ENCODE measurements at places on chromosomes 4 and X.

DNA sequence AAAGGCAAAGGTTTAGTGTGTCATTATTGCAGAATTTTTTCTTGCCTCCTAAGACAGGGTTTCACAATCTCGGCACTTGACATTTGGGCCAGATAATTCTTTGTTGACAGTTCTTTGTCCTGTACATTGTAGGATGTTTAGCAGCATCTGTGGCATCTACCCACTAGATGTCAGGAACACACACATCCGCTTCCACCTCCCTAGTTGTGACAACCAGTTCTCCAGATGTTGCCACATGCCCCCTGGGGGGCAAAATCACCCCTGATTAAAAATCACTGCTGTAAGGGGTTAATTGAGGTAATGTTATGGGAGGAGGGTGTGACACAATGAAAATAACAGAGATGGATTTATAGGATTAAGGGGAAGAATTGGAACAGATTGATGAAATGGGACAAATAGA is 75.3 kb downstream of the HMGB2 start:
- no peak for DNase-seq

- DNase-seq, result no peak
Measured at GRCh38 chr4:52638717-52639116, 20.4 kb downstream of the USP46 start.

DNA sequence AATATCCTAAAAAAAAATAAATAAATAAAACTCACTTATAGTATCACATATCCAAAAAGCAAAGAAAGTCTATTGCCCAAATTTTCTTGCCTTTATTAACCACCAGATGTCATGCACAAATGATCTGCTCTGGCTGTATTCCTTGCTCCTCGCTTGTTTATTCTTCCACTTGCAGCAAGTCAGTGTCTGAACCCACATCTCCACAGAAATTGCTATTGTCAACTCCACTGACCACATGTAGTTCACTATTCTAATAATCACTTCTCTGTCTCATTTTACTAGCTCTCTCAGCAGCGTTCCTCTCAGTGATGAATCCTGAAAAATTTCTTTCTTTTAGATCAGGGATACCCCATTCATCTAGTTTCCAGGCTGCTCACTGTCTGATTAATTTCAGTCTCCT is 29.3 kb upstream of the CXXC4 start:
- DNase-seq, result no peak

DNA sequence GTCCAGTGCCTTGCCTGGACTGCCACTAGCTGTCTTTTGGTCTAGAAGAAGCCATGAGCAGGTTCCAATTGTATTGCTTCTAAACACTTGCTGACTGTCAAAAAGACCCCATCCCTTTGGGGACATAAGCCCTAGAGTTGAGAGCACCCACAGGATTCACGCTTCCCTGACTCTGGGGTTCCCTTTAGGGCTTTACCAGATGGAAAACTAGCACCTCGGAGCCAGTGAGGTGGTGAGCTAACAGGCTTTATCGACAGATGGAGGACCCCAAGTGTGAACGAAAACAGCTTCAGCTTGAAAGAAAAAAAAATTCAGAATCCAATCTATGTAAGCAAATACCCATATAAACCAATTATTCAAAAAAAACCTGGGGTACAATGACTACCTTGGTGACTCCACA is 90.8 kb downstream of the NAA11 start:
- no peak for DNase-seq

GRCh38 chrX:75045369-75045768 is 110.7 kb downstream of the ABCB7 start:
- no peak for DNase-seq

- no peak for DNase-seq
Measured at GRCh38 chrX:138946926-138947325, 235.4 kb upstream of the FGF13 start.

DNA sequence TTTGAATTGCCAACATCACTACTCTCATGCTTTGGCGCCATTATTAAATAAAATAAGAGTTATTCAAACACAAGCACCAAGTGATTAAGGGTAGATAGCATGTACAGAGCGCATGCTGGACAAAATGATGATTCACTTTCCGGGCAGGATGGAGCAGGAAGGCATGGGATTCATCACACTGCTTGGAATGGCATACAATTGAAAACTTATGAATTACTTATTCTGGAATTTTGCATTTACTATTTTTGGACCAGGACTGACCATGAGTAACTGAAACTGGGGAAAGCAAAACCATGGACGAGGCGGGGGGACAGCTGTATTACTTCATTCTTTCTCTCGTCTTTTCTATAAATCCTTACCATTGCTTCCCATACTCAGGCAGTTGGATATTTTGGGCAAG is 28.5 kb upstream of the FGF5 start:
- no peak for DNase-seq

- no peak for DNase-seq
Measured at GRCh38 chrX:130468395-130468923, 66.7 kb downstream of the RBMX2 start.

DNA sequence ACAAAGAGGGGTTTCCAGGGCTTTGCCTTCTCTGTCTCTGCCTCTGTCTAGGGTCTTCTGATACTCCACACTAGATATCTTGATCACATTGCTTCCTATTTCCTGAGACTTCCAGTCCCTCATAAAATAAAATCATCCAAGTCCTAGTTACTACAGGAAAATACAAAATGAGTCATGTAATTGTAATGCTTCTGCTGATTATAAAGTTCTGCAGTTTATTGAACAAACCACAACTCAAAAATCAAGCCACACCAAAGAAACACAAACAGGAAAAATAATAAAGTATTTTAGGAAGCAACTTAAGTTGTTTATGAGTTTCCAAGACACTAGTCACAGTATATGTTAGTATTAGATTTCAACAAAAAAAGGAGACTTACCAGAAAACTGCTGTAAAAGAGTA is 695.1 kb upstream of the GALNTL6 start:
- DNase-seq, result no peak

- DNase-seq, result no peak
Measured at GRCh38 chr4:77159806-77160205, 2.8 kb downstream of the CCNG2 start.

- no peak for DNase-seq
Measured at GRCh38 chr4:68476191-68476590, 28.9 kb downstream of the TMPRSS11E start.

- DNase-seq, result no peak
Measured at GRCh38 chrX:16745659-16746058, 26.2 kb downstream of the SYAP1 start.

DNA sequence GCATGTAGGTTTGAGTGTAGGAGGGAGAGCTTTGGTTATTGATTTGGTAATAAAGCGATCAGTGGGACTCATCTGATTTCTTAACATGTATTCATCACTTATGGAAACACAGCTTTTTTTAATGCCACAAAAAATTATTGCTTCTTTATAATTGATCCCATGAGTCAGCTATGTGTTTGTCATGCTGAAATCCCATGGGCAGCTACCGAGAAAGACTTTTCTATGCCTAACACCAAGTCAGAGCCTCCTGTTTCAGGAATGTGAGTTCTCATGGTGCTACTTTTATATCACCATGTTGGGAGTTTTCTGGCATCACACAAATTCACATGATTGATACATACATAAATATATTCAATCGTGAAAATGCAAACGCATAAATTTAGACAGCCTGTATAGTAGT is 165.7 kb downstream of the RAPGEF2 start:
- DNase-seq, result no peak

GRCh38 chrX:16750136-16750535 is 30.7 kb downstream of the SYAP1 start:
- DNase-seq, result no peak

DNA sequence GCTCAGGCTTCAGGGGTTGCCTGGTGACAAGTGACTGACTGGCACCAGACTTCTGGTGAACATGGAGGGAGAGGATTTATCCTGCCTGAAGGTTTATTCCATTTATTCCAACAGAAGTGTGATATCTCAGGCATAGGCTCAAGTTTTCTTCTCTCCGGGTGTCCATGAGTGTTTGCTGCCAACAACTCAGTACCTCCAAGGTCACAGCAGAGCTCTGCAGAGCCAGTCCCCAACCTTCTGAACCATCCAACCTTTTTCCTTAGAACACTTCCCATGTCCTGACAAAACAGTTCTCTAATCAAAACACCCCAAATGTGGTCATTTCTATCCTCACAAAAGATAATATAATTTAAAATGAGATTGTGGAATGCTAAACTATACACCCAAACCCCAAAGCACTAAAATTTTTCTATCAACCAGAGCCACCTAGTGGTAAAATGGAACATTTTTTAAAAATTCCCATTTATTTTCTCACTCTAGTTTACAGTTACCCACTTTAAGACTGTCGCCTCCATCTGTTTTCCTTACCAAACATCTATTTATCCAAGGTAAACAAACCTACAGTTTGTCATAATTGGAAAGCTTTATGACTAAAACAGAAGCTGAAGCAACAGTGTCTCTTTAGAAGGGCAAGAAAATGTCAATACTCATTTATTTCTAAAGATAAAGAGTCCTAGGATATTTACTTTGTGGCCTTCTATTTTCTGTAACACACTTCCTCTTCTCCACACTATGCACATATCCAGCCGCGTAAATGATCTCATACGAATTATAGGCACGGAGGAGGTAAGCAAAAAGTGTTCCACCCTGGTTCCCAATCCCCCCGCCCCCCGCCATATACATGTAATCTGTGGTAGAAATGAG is 39.5 kb downstream of the TMEM154 start:
- DNase-seq, result no peak

DNA sequence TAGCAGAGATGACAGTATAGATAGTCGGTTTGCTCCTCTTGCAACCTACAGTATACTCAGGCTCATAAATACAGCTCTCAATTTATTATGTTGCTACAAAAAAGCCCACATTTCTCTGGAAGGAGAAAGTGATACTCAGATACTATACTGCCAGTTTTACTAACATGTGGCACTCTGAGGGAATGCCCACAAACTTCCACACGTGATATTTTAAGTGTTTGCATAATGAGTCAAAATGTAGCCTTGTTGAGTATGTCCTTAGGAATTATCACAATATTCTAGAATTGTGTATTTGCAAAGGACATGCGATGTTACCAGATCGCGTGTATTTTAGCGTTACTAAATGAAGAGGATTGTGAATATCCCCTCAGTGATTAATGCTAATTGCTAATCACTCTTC is 929.1 kb downstream of the STIM2 start:
- no peak for DNase-seq

DNA sequence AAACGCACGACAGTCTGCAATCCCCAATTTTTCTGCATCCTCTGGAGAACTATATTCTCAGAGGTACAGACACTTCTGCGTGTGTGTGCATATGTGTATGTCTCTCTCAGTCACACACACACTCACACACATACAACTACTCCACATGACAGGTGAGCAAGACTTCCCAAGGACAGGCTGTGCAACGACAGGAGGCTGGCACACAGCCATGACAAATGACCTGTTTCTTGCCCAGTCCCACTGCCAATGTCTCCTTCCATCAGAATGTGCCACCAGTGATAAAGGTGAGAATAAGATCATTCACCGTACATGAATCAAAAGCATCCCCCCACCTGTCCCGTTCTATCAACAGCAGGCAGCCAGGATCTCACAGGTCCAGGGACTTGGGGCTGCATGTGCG is 52.4 kb downstream of the PPP2R2C start:
- DNase-seq, result no peak

- DNase-seq, result no peak
Measured at GRCh38 chrX:45952030-45952429, 593.2 kb downstream of the ZNF674 start.

DNA sequence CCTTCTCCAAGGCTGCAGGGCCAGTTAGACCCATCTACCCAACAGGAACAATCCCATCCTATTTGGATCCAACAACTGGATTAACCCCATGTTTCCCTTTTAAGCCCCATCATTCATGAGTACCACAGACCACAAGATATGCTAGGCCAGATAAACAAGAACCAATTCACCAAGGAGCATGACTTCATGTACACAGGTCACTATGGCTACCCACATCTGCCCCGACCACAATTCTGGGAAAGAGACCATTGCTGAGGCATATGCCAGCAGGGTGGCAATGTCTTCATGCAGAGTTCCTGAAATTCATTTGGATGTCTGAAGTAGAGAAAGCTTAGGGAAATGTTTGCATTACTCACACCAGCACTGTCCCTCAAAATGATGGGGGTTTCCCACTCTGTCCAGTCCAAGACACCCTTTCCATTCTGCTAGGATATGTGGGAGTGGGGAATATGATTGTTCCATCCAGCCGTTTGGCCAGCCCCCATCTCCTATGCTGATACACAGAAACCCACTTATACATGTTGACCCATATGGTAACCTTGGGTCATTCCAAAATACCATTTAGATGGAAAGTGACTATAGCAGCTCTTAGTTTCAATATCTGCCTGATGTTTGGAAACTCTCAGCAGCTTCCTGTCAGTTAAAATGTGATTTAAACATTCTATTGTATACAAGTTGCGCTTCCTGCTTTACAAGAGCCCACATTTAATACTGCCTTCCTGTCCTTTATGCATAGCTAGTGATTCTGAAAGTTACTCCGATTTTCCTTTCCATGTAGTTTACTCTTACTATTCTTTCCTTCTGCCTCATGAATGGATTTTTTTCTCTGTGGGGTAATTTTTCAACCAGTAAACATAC is 129.0 kb downstream of the AMMECR1 start:
- no peak for DNase-seq

DNA sequence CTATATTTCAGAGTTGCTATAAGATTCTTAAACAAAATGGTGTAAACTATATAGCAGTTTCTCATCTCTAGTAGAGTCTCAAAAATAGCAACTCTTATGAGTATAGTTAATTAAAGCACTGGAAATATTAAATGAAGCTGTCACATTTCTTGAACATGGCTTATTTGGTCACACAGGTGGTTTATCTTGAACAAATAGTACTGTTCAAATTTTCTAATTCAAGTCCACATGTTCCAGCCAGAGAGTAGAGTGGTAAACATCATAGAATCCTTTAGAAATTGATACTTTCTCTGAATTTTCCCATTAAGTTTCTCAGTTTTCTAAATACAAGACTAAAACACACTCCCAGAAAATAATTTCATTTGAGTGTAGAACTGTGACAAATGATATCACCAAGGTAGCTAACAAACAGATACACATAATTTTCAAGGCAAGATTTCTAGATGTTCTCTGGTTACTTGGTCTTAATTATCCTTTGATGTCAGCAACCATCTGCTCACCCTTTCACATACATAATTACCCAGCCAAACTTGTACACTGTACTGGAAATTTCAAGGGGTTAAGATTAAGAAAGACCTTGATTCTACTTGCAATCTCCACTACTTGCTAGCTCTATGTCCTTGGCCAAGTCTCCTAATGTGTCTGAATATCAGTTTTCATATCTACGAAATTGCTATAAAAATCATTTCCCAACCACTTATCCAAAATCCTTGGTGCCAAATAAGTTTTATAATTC is 24.3 kb upstream of the PAK3 start:
- no peak for DNase-seq

All from T-helper 1 cell (primary cell).